ENCODE measurements at places on chromosomes 11 and 22.

GRCh38 chr11:80371931-80372330 lies 931.1 kb upstream of the TENM4 start:
- DNase-seq = no peak

GRCh38 chr22:49979587-49980264 lies 19.2 kb downstream of the PIM3 start:
- no peak for DNase-seq

GRCh38 chr11:1205121-1205986 lies 17.5 kb upstream of the MUC5B start:
- DNase-seq = no peak

DNA sequence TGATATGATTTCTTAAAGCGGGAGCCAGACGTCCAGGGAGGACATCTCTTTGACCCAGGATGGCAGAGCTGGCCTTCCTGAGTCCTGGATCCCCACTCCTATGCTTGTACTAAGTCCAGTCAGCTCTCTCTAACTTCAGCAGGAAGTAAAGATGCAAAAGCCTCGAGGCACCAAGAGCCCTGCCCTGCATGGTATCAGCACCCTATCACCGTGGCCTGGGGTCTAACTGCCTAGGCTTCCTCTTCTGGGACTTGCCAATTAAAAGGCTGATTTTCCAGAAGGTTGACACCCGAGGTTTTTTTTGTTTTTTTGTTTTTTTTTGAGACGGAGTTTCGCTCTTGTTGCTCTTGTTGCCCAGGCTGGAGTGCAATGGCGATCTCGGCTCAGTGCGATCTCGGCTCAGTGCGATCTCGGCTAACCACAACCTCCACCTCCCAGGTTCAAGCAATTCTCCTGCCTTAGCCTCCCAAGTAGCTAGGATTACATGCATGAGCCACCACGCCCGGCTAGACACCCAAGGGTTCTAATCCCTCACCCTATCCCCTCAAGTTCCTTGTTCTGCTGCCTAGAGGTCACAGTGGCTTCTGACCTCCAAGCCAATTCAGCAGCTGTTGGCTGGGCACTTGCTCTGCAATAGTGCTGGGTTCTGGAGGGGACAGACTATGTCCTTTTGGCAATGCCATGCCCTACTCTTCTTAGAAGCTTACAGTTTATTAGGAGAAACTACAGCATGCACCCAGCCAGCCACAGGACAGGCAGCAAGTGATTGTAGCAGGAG lies 50.6 kb upstream of the FTH1 start:
- DNase-seq = no peak

DNA sequence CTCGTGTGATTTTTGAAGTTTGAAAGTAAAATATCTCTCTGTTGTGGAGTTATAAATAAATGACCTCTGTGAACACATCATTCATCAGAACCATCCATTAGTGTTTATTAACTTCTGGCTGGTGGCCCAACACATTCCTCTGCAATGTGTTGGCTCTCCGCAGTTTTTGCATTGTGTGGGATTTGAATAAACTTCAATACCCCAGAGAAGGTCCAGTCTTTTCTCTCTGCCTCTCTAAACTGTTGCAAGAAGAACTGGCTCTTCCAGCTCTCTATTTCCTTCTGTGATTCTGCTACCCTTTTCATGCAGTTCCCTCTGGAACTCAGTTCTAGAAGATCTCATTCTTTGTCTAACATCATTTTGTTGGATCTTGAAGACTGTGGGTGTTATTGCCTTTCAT lies 125.0 kb upstream of the ARHGAP42 start:
- DNase-seq = no peak

DNA sequence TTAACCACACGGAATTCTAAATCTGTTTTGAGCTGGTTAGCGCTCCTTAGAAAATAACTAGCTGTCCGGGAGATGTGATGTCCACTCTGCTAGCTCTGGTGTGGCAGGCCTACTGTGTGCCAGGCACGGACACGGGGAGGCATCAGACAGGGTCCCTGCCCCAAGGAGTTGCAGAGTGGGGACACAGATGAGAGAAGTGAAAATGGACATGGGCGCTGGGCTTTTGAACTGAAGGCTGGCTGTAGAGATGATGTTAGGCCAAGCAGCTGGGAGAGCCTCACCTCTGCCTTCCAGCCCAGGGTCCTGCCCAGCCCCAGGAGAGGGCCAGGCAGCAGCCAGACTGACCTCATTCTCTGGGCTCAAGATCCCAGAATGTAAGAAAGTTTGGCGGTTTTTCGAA lies 368.6 kb downstream of the CTTN start:
- no peak for DNase-seq

DNA sequence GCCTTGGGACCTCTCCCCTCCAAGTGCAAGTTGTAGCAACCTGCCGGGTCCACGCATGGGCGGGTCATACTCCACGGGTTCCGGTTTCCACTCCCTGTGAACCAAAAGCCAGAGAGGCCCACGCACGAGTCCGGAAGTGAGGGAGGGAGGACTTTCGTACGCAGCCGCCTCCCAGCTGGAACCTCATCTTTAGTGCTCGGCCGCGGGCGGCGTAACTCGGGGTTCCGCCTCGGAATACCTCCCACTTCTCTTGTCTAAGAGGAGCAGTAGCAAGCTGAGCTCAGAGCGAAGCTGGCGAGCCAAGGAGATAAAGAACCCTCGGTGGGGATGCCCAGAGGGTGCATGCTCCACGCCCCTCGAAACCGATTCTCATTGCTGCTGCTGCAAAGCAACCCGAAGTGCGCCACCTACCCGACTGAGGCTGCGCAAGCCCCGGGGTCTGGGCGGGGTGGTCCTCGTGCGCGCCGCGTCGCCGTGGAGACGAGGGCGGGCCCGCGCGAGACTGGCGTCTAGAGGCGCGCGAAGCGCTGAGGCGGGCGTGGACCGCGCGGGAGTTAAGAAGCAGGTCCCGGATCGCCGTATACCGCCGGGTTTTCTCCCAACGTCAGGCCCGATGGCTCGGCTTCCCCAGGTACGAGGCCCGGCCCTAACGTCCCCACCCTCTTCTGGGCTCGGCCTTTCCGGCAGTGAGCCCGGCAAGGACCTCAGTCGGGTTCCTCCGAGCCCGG lies at the start of gene SFI1:
SFI1 (plus strand) TSS at position 530 of the 728 bp plus-strand sequence. CDS start 11,749 bp downstream, outside the sequence.
- DNase-seq = peak; percentile 75

DNA sequence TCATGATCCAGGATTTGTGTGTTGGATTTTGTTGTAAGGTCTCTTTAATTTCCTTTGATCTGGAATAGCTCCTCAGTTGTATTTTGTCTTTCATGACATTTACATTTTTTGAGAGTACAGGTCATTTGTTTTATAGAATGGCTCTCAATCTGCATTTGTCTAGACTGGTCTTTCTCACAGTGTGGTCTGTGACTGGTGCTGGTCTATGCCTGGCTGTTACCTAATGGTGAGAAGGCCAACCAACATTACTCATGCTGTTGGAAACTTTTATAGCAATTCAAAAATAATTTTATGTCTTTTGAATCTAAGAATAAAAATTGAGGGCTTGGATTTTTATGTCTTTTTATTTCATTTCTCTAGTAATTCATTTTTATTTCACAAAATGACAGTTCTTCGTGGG lies 3.9 kb upstream of the NCR3LG1 start:
- DNase-seq = no peak

DNA sequence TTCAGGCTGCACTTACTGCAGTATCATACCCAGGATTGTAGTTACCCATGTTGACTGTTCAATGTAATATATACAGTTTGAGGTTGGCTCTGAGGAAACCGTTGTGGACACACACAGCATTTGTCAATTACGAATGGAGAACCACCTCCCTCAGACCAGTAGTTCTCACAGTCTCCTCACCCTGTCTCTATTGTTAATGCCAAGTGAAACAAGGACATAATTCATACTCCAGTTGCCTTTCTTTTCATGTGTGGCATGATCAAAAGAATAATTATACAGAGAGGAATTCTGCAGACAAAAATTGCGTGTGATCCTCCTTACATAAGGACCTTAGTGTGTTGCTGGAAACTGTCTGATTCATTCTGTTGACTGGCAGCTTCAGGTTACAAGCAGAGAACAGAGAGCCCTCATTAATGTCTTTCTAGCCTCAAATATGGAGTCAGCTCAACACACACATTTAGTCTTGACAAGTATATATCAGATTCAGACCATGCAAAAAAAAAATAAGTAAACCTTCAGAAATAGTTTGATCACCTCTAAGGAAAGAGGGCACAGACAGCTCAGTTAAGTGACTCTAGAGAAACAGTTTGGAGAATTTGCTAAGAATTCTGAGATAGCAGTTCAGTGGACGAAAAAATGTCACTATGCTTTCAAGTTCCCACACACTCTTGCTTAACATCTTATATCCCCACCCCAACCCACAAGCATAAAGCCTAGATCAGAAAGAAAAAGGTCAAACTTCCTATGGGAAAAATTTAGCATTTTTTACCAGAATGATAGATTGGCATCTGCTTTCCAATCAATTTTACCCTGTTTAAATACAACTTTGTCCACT lies 96.1 kb downstream of the MAML2 start:
- DNase-seq = no peak

DNA sequence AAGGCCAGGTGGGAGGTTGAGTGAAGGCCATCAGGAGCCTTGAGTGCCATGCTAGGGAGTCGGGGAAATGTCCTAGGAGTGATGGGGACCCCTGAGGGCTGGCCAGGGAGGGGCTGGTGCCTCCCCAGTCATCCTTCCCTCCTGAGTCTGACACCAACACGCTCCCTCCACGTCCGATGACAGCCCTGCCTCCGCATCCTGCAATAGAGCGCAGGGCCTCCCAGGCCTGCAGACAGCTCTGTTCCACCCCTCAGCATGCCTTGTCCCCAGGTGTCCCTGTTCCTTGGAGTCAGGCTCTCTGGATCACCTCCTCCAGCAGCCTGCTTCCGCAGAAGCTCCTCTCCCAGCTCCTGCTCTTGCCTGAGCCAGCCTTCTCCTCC lies 3.1 kb downstream of the RAC2 start:
- no peak for DNase-seq

DNA sequence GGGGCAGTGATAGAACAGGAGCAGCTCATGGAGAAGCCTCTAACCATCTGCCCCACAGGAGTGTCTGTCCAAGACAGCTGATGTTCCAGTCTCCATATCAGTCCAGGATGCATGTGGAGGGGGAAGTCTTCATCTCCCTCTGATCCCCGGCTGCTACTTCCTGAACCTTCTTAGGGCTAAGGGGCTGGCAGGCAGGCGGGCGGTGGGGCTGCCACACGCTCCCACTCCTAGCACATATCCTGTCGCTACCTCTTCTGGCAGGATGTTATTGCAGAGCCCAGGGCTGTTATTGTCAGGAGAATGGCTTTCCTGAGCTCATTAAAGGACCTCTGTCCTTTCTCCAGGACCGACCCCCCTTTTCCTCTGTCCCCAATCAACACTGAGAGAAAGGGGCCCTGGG lies 25.4 kb downstream of the LRRC55 start:
- DNase-seq = no peak

Measured in NCI-H2029 (cell line).